Tibial nerve (tissue), 4 donors: ENCODE measurements at places on chromosomes 4 and X.
A peak's percentile ranks its signal among the peaks of the same experiment; 100 is the strongest.

DNA sequence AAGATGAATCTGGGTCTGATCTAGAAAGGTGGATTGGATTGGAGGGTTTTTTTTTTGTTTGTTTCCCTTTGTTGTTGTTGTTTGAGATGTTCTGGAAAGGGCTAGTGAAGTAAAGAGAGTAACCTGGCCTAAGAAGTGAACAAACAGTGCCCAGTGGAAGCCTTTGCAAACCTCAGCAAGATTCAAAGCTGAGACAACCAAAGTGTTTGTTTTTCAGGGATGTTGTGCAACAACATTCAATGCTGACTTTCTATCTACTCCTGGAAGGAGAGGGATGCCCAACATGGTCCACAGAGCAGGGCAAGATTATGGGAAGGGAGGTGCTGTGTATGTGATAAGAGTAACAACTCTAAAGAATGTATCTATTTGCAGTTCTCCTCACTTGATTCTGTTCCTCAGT is 11.3 kb downstream of the BEX1 start:
- DNase-seq: no peak
- H3K27ac ChIP-seq: no peak overlapping the region

DNA sequence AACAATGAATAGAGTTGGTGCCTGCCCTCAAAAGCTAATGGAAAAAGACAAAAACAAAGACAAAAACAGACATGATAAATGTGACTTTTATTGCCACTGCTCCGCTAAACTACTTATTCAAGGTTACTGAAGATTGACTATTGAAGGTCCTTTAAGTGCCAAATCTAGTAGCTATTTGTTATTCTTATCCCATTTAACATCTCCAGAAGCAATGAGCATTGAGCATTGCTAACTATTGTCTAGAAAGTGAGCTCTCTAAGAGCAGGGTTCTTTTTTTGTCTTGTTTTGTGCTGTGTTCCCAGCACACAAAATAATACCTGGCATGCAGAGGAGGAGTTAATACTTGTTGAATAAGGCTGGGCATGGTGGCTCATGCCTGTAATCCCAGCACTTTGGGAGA is 95.4 kb upstream of the SFRP2 start:
- no peaks in the 10 kb centered on the region for H3K27me3 ChIP-seq
- no peak overlapping the region for H3K4me3 ChIP-seq
- no peak for DNase-seq
- H3K4me1 ChIP-seq: peaks cover 4% of the 10 kb centered on the region

- peaks cover 4% of the 10 kb centered on the region for H3K4me1 ChIP-seq
- DNase-seq: no peak
These were observed 22.2 kb downstream of the CENPC start for GRCh38 chr4:67522851-67523671.

GRCh38 chr4:8694226-8694625 is 101.7 kb downstream of the CPZ start:
- H3K27ac ChIP-seq: no peak overlapping the region
- no peaks in the 10 kb centered on the region for H3K4me1 ChIP-seq
- no peaks in the 10 kb centered on the region for H3K36me3 ChIP-seq
- no peak overlapping the region for H3K4me3 ChIP-seq

- H3K27me3 ChIP-seq: no peaks in the 10 kb centered on the region
- H3K4me1 ChIP-seq: peaks cover 5% of the 10 kb centered on the region
- no peak for DNase-seq
- no peaks in the 10 kb centered on the region for H3K36me3 ChIP-seq
- H3K27ac ChIP-seq: no peak overlapping the region
- H3K4me3 ChIP-seq: no peak overlapping the region
These were observed 16.2 kb downstream of the RASSF6 start for GRCh38 chr4:73603854-73604584.

DNA sequence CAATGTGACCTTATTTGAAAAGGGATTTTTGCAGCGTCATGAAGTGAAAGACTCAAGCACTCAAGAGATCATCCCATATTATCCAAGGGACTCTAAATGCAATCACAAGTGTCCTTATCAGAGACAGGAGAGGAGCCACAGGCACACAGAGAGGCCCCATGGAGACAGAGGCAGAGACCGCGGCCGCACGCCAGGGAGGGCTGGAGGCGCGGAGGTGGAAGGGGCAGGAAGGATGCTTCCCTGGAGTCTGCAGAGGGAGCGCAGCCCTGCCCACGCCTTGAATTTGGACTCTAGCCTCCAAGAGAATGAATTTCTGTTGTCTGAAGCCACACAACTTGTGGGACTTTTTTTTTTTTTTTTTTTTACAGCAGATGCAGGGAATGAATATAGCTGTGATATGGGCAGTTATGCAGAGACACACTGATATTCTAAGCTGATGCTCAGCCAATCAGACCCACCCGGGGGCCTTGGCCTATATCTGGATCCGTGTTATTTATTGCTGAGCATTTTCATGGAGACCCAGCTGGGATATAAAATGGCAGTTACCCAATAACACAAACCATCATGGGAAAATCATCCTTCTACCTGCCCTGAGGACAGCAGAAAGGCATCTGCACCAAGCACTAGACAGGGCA is 244.8 kb upstream of the PSAPL1 start:
- no peaks in the 10 kb centered on the region for H3K36me3 ChIP-seq
- H3K4me3 ChIP-seq: no peak overlapping the region
- no peak overlapping the region for H3K27ac ChIP-seq

DNA sequence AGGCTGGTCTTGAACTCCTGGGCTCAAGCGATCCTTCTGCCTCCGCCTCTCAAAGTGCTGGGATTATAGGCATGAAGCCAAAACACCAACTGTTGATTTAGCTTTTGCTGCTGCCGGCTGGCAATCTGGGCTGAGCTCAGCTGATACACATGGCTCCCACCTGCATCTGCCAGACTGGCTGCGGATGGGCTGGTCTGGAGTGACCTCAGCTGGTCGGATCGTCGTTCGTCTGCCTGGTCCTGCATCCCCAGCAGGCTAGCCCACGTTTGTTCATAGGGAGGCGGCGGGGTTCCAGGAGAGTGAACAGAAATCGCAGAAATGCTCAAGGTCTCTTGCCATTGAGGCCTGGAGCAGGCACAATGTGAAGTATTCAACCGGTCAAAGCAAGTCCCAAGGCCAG is 74.4 kb upstream of the DDX3X start:
- no peaks in the 10 kb centered on the region for H3K27me3 ChIP-seq
- no peaks in the 10 kb centered on the region for H3K4me1 ChIP-seq
- DNase-seq: no peak
- H3K36me3 ChIP-seq: no peaks in the 10 kb centered on the region

GRCh38 chr4:169337510-169337909 is 66.8 kb upstream of the SH3RF1 start:
- no peaks in the 10 kb centered on the region for H3K27me3 ChIP-seq
- no peaks in the 10 kb centered on the region for H3K4me1 ChIP-seq
- DNase-seq: no peak
- H3K36me3 ChIP-seq: no peaks in the 10 kb centered on the region
- H3K27ac ChIP-seq: no peak overlapping the region
- no peak overlapping the region for H3K4me3 ChIP-seq

- no peak overlapping the region for H3K27ac ChIP-seq
- H3K27me3 ChIP-seq: no peaks in the 10 kb centered on the region
- no peak overlapping the region for H3K4me3 ChIP-seq
These were observed 138.0 kb downstream of the SHOX start for GRCh38 chrX:768596-768995.

DNA sequence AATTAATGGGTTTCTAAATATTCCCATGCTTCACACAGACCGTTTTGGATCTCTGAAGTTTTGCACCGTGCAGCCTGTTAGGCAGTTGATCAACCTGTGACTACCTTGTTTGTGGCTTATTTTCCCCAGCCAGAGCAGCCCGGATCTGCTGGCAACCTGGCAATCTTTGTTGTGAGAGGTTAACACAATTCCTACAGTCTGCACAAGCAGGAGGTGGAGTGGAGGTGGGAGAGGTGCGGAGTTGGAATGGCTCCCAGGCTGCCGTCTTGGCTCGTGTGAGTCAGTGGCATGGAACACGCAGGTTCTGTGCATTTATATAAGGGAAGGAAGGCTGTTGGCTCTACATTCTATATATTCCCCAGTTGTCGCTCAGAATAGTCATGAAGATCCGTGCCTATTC is 70.9 kb upstream of the STOX2 start:
- H3K27me3 ChIP-seq: no peaks in the 10 kb centered on the region
- H3K4me3 ChIP-seq: no peak overlapping the region
- peaks cover 12% of the 10 kb centered on the region for H3K4me1 ChIP-seq
- no peak overlapping the region for H3K27ac ChIP-seq
- DNase-seq: no peak

GRCh38 chr4:8699479-8700145 is 107.0 kb downstream of the CPZ start:
- peaks cover 13% of the 10 kb centered on the region for H3K27me3 ChIP-seq
- no peaks in the 10 kb centered on the region for H3K4me1 ChIP-seq
- no peak for DNase-seq
- no peak overlapping the region for H3K4me3 ChIP-seq

DNA sequence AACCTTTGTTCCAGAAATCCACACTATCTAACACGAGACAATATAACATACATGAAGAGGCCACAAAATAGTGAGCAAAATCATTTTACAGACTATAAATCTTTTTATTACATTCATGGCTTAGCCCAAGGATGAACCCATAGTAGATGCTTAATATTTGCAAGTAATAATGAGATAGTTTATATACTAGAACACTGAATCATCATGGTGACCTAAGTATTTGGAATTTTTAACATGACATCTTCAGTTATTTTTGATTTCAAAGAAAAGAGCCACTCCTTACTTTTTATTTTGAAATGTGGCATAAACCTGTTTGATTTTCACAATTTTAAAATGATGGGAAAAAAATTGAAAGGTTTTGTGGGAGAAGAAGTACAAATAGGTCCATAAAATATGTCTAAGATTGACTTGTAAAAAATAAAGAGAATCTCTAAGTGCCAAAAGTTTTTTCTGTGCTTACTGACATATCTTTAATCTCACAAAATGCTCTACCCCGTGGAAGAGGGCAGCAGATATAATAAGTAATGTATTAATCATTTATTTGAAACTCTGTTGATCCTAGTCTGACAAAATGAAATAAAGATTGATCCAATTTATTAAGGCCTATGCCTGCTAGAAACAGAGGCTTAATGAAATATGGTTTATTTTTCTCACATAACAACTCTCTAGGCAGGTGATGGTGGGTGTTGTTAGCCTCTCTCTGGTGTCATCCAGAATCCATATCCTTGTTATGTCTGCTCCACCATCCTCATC is 224.5 kb upstream of the CENPE start:
- H3K4me1 ChIP-seq: no peaks in the 10 kb centered on the region
- no peak for DNase-seq
- H3K27me3 ChIP-seq: no peaks in the 10 kb centered on the region
- H3K4me3 ChIP-seq: no peak overlapping the region
- no peak overlapping the region for H3K27ac ChIP-seq
- no peaks in the 10 kb centered on the region for H3K36me3 ChIP-seq

- no peaks in the 10 kb centered on the region for H3K36me3 ChIP-seq
- no peaks in the 10 kb centered on the region for H3K27me3 ChIP-seq
- H3K4me3 ChIP-seq: peak overlapping the region; percentile 86
- peak; percentile 22 for DNase-seq
- peaks cover 7% of the 10 kb centered on the region for H3K4me1 ChIP-seq
- peak overlapping the region; percentile 98 for H3K27ac ChIP-seq
These were observed 886 bp upstream of the WWC2 start for GRCh38 chr4:183098019-183098722.

GRCh38 chr4:164977243-164978164 is at the start of gene TRIM61:
Gene TRIM61 (minus strand): TSS chr4:164977657. CDS start chr4:164970002, 7,655 bp downstream.
- H3K27ac ChIP-seq: peak within 1 kb of the TSS; percentile 18
- H3K4me3 ChIP-seq: peak within 1 kb of the TSS; percentile 30
- no peaks in the 10 kb centered on the region for H3K27me3 ChIP-seq
- DNase-seq: no peak
- no peaks in the 10 kb centered on the region for H3K36me3 ChIP-seq

GRCh38 chr4:186227744-186228513 is 622 bp downstream of the KLKB1 start:
- H3K27ac ChIP-seq: no peak overlapping the region
- H3K36me3 ChIP-seq: no peaks in the 10 kb centered on the region
- DNase-seq: no peak
- H3K4me1 ChIP-seq: no peaks in the 10 kb centered on the region

DNA sequence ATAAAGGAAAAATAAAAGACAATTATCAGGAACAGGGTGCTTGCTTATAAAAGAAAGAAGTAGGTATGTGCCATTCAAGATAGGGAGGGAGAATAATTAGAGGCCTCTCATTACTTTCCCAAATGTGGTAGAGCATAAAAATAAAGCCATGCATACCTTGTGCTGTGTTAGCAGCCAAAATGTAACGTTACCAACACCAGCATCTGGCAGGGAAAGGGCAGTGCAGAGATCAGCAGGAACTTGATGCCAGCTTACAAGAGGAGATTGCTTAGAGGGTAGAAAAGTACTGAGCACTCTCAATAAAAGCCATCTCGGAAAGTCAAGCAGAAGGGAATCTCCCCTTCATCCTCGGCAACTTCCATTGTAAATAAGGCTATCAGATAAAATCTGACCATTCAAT is 195.6 kb downstream of the RASL11B start:
- H3K4me3 ChIP-seq: no peak overlapping the region
- H3K4me1 ChIP-seq: no peaks in the 10 kb centered on the region
- DNase-seq: no peak
- no peaks in the 10 kb centered on the region for H3K27me3 ChIP-seq
- no peaks in the 10 kb centered on the region for H3K36me3 ChIP-seq
